ENCODE measurements at places on chromosomes 12 and 14. TPM values are rescaled to one million over a fixed set of nuclear protein-coding genes. Genes with fewer than 3 reads are reported as not detected.

LTB4R gene
- 3.8 TPM for polyA plus RNA-seq

SIX4 gene
- 1.6 TPM for polyA plus RNA-seq

KRT85 gene
- polyA plus RNA-seq: not detected

TEX52 gene
- 1.3 TPM for polyA plus RNA-seq

RNASE3 gene
- 0.24 TPM for polyA plus RNA-seq

TSPAN19 gene
- polyA plus RNA-seq: 2.2 TPM

CACNA2D4 gene
- polyA plus RNA-seq: 1.6 TPM

EPYC gene
- not detected for polyA plus RNA-seq

ANO2 gene
- polyA plus RNA-seq: 7.5 TPM

GPR162 gene
- polyA plus RNA-seq: 113 TPM

RAD9B gene
- 1.0 TPM for polyA plus RNA-seq

KLRD1 gene
- polyA plus RNA-seq: 0.10 TPM

Data from spinal cord (tissue), 10 donors.